H1 (cell line): ENCODE measurements at places on chromosomes 4 and X.

GRCh38 chrX:108090491-108091263 lies 665 bp downstream of the PSMD10 start:
- DNase-seq, result no peak

GRCh38 chrX:109720947-109721346 lies 12.1 kb downstream of the ACSL4 start:
- DNase-seq, result no peak

- no peak for DNase-seq
Measured at GRCh38 chr4:38769441-38769840, 13.3 kb downstream of the TLR10 start.

GRCh38 chrX:150879855-150880807 lies 18.3 kb downstream of the CD99L2 start:
- DNase-seq, result no peak

- DNase-seq, result no peak
Measured at GRCh38 chr4:103410386-103410785, 212.2 kb upstream of the CENPE start.

GRCh38 chrX:119238557-119238956 lies 2.5 kb downstream of the PGRMC1 start:
- no peak for DNase-seq

GRCh38 chr4:176583278-176583677 lies 209.4 kb downstream of the VEGFC start:
- DNase-seq, result no peak

- DNase-seq, result no peak
Measured at GRCh38 chrX:11836284-11836683, 78.2 kb downstream of the MSL3 start.

- no peak for DNase-seq
Measured at GRCh38 chrX:24266996-24267395, 46.9 kb downstream of the SUPT20HL2 start.

- DNase-seq, result no peak
Measured at GRCh38 chr4:88275516-88275915, 8.8 kb downstream of the PPM1K start.

DNA sequence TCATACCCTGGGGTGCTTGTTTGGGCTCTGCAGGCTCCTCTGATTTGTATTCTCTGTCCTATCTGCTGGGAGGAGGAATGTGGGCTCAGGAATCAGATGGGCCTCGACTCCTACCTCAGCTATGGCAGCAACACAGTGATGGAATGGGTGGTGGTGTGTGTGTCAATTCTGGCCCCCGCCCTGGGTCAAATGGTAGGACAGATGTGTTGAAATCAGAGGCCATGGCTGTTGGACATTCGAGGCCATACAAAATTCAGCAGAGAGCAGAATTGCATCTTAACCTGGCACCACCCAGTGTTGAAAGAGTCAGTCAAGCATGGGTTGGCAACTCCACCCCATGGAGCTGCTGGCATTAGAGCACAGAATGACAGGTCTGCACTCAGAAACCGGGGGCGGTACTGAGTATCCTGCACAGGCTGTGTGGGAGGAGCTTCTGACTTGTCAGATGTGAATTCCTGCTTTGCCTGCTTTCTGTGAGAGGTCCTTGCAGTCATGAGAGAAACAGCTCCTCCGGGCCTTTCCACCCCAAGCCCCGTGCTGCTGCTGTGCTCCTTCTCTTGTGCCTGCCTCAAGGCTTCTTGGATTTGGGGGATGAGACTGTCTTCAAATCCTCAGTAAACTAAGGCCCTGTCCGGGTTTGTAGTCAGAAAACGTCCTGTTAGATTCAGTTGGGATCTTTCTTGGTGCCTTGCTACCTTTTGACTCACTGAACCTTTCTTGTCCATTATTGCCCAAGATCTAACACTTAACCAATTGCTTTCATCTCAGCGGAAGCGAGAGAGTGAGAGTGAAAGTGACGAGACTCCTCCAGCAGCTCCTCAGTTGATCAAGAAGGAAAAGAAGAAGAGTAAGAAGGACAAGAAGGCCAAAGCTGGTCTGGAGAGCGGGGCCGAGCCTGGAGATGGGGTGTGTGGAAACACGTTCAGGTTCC lies 13.0 kb downstream of the DKC1 start:
- DNase-seq, result no peak

DNA sequence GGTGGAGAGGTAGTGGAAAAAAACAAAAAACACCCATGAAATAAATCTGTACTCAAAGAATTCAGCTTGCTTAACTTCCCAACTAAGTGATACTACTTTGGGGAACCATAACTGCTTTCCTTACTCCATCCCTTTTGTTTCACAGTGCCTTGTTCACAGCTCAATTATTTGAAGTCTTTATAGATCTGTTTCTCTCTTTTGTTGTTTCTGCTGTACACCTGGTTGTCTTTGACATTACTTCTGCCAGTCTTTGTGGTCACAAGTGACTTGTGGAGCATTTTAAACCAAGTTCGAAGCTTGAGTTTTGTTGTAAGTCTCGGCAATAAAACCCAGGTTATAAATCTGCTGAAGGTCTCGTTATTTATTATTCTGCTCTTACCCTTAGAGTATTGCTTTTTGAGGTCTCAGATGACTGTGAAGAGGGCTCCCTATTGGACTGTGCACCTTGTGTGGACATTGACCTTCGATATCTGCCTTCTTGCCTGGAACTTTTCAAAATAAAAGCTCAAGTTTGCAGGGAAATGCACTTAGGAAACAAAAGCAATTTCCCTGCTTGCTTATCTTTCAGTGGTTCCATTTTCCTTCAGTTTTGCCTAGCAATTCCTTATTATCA lies 59.8 kb downstream of the ANK2 start:
- no peak for DNase-seq

- DNase-seq, result no peak
Measured at GRCh38 chrX:16822723-16823122, 36.5 kb downstream of the TXLNG start.

- no peak for DNase-seq
Measured at GRCh38 chr4:21726255-21726815, 222.2 kb downstream of the KCNIP4 start.

DNA sequence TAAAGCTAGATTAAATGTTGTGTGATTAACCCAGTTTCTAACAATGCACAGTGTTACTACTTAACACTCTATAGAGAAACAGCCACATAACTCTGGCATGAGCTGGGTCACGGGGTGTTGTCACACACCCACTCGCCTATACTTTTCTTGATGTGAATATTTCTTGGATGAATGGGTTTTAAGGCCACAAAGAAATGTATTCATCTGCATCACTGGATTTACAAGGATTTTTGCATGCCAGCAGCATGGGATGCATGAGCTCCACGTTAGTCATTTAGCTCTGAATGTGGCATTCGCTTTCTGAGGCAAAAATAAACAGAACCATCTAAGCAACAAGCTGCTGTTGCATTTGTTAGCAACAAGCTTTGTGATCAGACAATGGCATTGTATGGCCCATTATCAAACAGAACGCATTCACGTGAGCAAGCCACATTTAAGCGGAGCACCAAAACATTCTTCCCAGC lies 89.7 kb downstream of the LRP2BP start:
- peak; percentile 64 for DNase-seq

- DNase-seq, result no peak
Measured at GRCh38 chr4:149158817-149159216, 656.8 kb downstream of the IQCM start.

- no peak for DNase-seq
Measured at GRCh38 chr4:26288355-26288909, 32.4 kb upstream of the RBPJ start.

GRCh38 chrX:73213734-73214425 lies 771 bp downstream of the NAP1L2 start:
- no peak for DNase-seq

DNA sequence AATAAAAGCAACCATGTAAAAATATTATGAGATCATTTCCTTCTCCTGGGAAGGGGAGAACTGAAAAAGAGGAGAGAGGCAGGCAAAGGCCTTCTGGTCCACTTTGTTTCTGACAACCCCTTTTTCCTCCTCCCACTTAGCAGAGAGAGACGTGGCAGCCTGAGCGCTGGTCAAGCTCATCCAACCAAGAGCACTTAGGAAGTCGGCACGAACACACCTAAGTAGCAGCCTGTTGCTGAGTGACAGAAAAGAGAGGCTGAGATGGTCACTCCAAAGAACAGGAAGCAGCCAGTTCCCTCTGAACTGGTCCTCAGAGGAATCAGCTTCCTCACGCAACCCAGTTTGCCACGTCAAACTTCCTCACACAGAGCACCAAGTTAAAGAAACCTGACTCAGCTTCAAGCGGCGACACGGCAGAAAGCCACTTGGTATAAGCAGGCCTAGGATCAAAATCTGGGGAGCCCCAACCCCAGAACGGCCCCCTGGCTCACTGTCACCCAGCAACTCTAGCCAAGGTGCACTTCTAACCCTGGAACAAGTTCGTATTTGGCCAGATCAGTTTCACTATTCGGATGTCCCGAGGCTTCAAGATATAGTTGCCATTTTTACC lies 861 bp downstream of the SEC24D start:
- DNase-seq, result no peak

- DNase-seq, result peak; percentile 82
Measured at GRCh38 chr4:157204634-157205244, 15.8 kb upstream of the GRIA2 start.

- no peak for DNase-seq
Measured at GRCh38 chr4:140254651-140255299, 100.8 kb upstream of the MAML3 start.
